ENCODE measurements at places on chromosomes 6 and 20.
A peak's percentile ranks its signal among the peaks of the same experiment; 100 is the strongest.

GRCh38 chr20:36744764-36745191 lies 1.1 kb downstream of the NDRG3 start:
- no peak for DNase-seq

DNA sequence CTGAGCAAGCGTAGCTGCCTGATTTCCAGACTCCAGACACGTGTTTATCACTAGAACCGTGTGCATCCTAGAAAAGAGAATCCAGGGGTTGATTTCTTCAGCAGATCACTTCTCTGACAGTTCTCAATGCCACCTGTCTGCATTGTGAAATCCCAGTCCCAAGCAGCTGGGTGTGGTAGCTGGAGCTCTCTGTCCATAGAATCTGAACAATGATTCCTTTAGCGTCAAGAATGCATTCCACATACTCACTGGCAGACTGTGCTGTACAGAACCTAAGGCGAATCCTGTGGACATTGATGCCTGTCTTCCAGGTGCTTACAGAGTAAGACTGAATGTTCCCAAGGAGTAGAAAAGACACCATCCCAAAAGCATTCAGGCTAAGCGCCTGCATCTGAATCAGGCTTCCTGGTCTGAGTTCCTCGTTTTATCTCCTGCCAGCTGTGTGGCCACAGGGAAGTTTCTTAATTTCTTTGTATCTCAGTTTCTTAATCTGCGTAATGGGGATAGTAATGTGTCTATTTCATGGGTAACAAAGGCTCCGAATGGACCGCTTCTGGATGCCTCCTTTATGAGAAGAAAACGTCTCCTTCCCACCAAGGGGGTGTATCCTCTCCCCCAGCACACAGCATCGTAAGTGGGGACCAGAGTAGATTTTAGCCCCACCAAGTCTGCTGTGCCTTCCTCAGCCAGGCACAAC lies 10.4 kb upstream of the TRAF3IP2 start:
- DNase-seq: no peak

- DNase-seq: no peak
Measured at GRCh38 chr20:47875297-47876025, 90.2 kb upstream of the SULF2 start.

DNA sequence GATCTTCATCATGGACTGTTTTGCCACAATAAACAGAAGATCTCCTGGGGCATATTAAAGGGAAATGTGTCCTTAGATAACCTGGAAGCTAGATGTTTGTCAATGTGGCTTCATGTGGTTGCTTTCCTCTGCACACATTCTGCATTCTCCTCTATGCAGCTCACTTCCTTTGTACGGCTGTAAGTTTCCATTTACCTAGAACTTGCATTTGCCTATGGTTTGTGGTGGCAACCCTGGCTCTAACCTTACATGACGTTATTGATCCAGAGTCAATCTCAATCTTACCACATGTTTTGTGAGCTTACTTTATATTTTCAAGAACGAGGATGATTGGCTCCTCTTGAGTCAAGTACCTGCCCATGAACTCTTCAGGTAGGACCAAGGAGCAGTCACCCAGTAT lies 863.1 kb downstream of the MAFB start:
- no peak for DNase-seq

- DNase-seq: no peak
Measured at GRCh38 chr6:136161950-136162349, 88.2 kb downstream of the MTFR2 start.

DNA sequence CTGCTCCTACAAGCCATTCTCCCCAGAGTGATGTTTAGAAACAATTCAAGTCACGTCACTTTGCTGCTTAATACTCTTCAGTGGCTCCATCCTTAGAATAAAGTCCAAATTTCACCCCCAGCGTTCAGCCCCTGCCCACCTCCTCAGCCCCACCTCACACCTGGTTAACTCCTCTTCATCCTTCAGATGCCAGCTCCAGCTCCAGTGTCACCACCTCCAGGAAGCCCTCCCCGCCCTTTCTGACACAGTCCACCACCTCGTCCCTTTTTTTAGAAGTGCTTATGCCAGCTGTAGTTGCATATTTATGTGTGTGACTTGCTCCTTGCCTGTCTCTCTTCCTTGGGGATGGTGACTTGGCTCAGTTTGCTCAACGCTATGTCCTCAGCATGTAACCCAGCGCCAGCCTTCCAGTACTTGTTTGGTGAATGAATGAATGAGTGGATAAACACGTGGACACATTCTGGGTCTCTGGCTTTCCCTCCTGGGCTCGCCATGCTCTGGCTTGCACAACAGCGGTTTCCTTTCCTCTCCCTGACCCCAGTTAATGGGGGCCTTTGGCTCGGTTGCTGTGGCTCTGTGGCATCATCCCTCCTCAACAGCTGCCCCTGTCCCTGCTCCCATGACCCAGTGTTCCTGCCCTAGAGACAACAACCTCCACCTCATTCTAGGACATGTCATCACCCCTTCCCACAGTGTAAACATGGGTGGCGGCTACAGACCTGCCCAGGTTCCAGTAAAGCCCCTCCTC lies 3.7 kb upstream of the IP6K3 start:
- DNase-seq: no peak

DNA sequence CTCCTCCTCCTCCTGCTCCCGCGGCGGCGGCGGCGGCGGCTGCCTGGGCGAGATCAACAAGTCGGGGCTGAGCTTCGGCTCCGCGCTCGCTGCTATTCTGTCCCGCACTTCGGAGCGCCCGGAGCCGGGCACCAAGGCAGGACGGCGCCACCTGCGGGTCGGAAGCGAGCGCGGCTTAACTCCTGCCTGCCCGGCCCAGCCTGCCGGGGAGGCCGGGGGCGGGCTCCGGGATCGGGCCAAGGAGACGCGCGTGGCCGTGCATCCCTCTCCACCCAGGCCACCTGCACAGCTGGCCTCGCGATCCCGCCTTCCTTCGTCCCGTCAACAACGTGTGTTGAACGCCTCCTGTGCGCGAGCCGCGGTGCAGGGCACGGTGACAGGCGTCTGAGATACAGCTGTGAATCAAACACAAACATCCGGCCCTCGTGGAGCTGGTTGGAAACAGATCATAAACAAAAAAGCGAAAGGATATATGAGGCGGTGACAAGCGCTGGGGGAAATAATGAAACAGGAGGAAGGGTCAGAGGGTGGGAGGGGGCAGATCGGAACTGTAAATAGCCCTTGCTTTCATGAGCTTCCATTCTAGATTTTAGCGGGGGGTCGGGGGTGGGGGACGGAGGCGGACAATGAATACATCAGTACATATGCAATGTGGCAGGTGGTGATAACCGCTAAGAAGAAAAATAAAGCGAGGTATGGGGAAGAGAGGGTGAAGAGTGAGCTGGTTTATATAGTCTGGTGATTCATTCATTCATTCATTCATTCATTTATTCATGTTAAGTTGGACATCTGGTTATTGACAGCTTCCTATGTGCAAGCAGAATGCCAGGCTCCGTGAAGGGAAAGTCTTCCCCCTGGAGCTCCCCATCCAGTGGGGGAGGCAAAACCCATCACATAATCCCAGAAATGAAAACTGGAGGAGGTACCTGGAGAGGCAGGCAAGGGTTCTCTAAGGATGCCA lies 2.0 kb upstream of the KCNB1 start:
- DNase-seq: no peak

GRCh38 chr6:150142670-150143515 lies at the start of gene PPP1R14C:
Gene PPP1R14C, plus strand, starts transcription at chr6:150143044. Its CDS starts 149 bp downstream, at chr6:150143193.
- no peak for DNase-seq

GRCh38 chr20:18638768-18639167 lies 50.9 kb downstream of the DTD1 start:
- DNase-seq: no peak

DNA sequence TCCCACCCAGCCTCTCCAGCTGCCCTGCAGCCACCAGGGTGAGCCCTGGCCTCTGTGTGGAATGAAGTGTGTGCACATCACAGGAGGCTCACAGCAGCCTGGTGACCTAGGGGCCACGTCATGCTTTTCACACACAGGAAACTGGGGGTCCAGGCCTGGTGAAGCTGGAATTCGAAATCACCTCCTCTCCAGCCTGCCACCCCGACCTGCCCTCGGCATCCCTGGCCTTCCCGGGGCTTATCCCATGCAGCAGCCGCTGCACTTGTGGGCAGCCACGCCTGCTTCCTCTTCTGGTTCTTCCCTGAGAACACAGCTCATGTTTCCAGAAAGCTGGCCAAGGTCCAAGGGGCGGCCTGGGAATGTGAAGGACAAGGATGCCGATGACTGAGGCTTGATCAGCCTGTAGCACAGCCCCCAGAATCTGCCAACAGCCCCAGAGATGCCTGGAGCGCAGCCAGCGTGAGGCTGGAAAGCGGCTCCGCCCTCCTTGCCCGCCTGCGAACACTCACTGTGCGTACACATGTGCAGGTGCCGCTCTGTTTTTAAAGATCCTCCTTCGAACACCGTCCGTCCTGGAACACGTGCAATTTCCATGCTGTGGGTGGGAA lies 4.2 kb upstream of the NTSR1 start:
- no peak for DNase-seq

- DNase-seq: no peak
Measured at GRCh38 chr6:157946865-157947532, 34.7 kb upstream of the SYNJ2 start.

GRCh38 chr6:148625609-148626008 lies 121.2 kb upstream of the UST start:
- DNase-seq: no peak

GRCh38 chr6:151009576-151009975 lies 144.1 kb downstream of the MTHFD1L start:
- DNase-seq: no peak

- no peak for DNase-seq
Measured at GRCh38 chr20:16810216-16810615, 62.1 kb downstream of the OTOR start.

- DNase-seq: no peak
Measured at GRCh38 chr6:161540532-161540931, 266.7 kb upstream of the AGPAT4 start.

GRCh38 chr20:6909608-6910007 lies 142.1 kb downstream of the BMP2 start:
- DNase-seq: no peak

GRCh38 chr6:31158863-31159855 lies 770 bp downstream of the TCF19 start:
- no peak for DNase-seq

DNA sequence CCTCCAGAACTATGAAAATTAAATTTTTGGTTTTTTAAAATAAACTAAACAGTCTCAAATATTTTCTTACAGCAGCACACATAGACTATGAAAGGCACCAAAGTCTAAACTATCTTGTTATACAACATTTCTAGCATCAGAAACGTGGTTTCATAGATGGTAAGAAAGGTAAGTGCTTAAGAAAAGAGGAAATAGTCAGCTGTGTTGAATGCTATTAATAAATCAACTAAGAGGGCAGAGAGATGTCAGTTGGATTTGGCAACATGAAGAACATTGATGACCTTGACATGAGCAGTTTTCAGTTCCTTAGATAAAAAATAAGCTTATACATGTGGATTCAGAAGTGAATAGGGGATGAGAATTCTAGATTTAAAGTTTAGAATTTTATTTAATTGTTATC lies 113.6 kb downstream of the RFX6 start:
- DNase-seq: no peak

DNA sequence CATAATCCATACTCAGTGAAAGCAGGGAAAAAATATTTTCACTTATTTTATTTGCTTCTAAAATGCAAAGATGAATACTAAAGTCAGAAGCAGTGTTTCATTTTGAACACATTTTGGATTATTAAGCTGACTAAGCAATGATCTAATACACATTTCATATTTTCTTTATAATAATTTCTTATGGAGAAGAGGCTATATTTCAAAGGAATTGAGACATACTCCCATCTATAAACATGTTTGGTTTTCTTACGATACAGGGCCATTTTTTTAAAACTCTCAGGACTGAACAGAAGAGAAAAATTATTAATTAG lies 26.9 kb upstream of the VAPB start:
- DNase-seq: no peak

DNA sequence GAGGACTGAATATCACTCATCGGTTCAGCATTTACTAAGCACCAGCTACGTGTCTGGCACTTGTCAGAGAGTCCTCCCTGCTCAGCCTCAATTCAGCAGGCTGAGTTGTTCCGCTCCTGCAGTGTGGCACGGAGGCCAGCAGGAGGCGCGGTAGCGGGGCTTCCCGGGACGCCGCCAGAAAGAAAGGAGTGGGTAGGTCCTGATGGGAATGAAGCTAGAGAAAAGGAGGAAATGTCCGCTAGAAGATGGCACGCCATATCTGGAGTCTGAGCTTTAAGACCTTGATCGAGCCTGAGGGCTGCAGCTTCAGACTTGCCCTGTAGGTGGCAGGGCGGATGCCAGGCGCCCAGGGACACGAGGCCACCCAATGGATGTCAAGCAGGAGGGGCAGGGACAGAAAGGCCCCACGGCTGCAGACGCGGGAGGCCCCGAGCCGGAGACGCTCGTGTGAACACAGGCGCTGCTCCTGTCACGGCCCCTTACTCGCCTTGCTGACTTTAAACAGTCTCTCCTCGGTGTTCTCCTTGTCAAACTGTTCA lies 18.7 kb downstream of the SERPINB6 start:
- peak; percentile 29 for DNase-seq

- no peak for DNase-seq
Measured at GRCh38 chr6:27593200-27593818, 120.4 kb upstream of the ZNF184 start.

DNA sequence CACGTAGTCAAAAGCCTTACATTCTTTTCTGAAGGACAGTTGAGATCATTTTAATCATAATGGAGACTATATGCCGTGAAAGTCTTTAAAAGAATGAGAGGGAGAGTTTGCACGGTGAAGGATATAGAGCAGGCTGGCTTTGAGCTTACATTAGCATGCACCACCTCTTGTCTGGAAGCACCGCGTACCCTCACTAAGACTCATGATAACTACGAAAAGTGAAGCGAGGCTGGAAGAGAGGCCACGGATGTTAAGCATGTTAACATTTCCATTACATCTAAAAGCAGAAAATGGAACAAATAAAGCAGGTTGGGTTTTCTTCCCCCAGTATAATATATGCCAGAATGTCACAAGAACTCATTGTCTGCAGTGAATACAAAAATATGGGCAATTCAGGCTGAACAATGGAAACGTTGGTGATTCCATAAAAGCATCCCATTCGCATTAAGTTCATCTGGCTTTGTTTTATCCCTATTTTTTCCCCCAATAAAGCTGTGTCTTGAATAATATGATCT lies 40.6 kb upstream of the NKX2-2 start:
- no peak for DNase-seq

- no peak for DNase-seq
Measured at GRCh38 chr20:6560978-6561377, 206.5 kb upstream of the BMP2 start.

Measured in SIG-M5 (cell line).